CD4-positive, alpha-beta T cell treated with Interleukin-17A for 1 hour (primary cell): ENCODE measurements at places on chromosomes 2 and 18.
A peak's percentile ranks its signal among the peaks of the same experiment; 100 is the strongest.

DNA sequence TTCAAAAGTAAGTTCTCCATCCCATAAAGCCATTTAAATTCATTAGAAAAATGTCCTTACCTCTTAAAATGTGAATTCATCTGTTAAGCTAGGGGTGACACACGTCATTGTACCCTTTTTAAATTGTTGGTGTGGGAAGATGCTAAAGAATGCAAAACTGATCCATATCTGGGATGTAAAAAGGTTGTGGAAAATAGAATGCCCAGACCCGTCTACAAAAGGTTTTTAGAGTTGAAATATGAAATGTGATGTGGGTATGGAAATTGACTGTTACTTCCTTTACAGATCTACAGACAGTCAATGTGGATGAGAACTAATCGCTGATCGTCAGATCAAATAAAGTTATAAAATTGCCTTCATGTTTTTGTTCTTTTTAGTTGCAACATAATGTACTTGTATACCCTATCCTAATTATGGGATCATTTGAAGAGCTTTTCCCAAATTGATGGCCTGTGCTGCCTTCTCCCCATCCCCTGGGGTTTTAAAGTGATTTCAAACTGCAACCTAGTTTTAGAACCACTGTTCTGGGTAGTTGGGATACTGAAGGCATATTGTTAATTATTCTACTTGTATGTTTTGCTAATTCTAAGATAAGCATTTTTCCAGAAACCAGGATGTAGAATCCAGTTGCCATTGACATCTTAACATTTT, 4.1 kb downstream of the RPL31 start:
- no peak for DNase-seq

- DNase-seq: no peak
Measured at GRCh38 chr2:6627316-6627715, 238.4 kb downstream of the CMPK2 start.

GRCh38 chr18:79519751-79520477, 124.2 kb downstream of the NFATC1 start:
- peak; percentile 40 for DNase-seq

DNA sequence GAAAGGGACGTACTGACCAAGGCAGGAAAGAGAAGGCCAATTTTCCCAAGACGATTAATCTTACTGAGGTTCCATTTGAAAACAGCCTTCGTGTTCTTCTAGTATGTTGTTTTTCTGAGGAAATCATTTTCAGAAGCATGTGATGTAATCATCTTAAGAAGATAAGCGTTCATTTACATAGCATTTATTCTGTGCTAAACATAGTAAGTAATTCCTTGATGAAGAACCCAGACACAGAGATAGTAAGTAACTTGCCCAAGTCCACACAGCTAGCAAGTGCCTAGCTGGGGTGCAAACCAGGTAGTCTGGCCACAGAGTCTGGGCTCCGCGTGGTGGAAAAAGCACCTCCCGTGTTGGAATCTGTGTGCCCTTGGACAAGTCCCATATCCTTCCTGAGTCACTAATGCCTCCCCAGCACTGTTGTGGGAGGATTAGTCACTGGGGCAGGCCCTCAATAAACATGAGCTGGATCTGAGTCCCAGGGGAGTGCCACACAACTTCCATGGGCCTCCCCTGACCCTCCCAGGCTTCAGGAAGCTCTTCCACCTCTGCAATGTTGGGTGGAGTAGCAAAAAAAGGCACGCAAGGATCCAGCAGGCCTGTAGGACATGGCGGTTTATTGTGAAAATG, 26.9 kb upstream of the ASAP2 start:
- no peak for DNase-seq

DNA sequence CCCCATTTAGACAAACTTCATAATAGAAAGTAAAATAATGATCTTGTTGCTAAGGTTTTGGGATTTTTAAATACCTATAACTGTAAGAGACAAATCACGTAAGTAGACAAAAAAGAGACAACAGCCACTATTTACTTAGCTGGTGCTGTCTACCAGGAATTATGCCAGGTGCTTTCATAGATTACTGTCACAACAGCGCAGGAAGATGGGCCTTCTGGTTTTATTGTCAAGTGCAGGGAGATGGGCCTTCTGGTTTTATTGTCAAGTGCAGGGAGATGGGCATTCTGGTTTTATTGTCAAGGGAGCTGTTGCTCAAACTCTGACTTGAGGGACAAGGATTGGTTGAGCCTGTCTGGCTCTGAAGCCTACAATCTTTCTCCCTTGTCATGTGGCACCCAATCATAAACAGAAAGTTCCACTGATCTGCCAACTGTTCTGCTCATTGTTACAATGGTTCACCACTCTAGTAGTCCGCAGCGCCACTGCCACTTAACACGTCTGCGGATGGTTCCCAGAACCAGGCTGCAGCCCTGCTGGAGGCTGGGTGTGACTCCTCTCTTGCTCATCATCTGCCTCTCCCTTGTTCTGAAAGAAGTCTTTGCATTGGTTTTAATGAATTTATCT, 95.0 kb downstream of the RNF144A start:
- DNase-seq: no peak

GRCh38 chr2:31138037-31138962, at the start of gene GALNT14:
Gene GALNT14 (minus strand): TSS chr2:31138440. CDS start chr2:31138086, 354 bp downstream.
- no peak for DNase-seq

GRCh38 chr18:38606841-38607240, 1041.2 kb upstream of the CELF4 start:
- DNase-seq: no peak

- DNase-seq: no peak
Measured at GRCh38 chr18:24402209-24402785, 4.7 kb upstream of the OSBPL1A start.

GRCh38 chr18:8795586-8796325, 90.4 kb downstream of the MTCL1 start:
- DNase-seq: no peak

DNA sequence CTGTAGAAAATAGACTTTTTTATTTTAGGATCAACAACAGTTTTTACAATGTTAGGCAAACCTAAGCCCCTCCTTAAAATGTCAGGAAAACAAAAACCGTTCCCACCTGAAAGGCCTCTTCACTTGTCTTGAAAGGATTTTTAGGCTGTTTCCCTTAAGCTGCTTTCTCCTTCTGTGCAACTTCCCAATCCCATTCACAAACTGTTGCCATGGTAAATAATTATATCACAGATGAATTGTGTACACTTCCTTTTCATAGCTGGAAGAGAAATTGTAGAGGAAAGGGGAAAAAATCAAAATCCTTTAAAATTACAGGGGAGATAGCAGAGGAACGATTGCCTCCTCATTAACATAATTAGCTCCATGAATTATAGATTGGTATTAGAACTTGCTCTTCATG, 1488.0 kb upstream of the CELF4 start:
- DNase-seq: no peak

DNA sequence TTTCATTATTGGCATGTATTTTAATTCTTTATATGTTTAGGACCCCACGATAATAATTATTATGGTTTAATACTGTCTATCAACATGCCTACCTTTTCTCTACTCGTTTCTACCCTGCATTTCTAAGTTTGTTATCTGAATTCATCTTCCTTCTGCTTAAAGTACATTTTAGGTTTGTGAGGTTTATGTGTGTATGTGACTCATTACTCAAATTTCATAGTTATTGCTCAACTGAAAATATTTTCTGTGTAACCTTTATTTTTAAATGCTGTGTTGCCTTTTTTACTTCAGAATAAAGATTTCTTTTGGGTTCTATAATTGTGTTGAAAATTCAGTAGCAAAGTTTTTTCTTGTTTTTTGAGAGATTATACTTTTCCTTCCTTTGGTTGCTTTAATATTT, 933.9 kb upstream of the LRRTM1 start:
- DNase-seq: no peak

GRCh38 chr2:28334527-28334894, 58.1 kb upstream of the FOSL2 start:
- DNase-seq: no peak

DNA sequence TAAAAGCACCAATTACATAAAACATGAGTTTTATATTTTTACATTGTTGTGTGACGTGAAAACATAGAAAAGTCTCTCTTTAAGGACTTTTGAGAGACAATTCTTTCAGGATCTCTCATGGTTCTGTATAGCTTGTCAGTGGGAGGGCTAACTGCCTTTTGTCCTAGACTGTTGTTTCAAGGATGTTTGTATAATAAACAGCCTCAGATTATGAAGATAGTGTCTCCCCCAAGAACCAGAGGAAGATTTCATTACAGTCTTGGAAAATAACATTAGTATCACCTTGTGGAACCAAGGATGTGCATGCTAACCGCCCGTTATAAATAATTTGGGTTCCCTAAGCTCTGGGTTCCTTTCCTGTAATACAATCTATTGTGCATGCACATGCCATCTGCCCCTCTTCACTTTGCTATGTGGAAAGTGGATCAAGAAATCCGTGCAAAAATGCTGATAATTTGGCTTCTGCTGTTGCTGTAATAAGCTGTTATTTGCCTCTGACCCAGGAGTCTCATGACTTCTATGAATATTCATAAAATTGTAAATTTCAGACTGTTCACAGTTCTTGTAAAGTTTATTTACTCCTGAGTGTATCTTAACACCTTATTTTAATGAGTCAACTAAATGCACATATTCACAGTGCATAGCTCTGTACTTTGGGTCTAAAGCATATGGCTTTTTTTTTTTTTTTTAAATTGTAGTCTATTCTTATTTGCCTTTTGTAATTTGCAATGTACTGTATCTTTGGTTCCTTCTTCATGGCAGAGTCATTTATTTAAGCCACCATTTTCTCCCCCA, 265.5 kb downstream of the PTH2R start:
- no peak for DNase-seq

- no peak for DNase-seq
Measured at GRCh38 chr18:37493352-37493935, 72.2 kb downstream of the CELF4 start.

DNA sequence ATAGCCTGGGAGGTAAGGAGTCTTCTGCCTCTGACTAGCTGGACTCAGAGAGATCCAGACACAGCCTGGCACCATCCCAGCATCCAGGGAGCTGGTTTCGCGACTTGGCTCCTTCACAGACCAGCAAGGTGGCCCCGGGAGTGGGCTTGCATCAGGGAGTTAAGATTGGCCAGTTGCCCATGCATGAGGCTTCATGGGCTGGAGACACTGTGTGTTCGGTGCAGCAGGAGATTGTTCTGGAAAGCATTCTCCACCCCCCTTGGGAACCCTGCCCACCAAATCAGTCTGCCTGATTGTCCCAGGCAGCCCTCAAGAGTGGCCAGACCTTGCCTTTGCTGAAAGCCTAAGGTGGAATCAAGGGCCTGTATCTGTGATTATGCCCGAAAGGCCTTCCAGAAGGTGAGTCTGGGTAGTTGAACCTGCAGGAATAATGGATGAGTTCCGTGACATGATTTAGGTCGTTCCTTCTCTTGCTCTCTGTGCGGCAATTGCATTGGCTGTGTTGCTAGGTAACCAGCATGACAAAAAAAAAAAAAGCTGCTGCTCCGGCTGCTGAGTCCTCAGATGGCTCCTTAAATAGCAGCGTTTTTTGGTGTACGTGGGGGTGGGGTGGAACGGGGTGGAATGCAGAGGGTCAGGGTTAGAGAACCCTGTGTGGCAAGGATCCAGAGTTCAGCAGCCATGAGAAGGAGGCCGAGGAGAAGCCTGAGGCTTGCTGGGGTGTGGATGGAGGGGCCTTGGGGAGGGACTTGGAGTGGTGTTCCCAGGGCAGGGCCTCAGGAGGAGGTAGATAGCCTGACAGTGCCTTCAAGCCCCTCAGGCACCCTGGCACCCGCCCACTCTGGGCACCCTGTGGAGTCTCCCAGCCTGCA, 93.0 kb upstream of the MCFD2 start:
- DNase-seq: no peak

GRCh38 chr2:86446060-86446459, 4.9 kb downstream of the KDM3A start:
- DNase-seq: no peak

DNA sequence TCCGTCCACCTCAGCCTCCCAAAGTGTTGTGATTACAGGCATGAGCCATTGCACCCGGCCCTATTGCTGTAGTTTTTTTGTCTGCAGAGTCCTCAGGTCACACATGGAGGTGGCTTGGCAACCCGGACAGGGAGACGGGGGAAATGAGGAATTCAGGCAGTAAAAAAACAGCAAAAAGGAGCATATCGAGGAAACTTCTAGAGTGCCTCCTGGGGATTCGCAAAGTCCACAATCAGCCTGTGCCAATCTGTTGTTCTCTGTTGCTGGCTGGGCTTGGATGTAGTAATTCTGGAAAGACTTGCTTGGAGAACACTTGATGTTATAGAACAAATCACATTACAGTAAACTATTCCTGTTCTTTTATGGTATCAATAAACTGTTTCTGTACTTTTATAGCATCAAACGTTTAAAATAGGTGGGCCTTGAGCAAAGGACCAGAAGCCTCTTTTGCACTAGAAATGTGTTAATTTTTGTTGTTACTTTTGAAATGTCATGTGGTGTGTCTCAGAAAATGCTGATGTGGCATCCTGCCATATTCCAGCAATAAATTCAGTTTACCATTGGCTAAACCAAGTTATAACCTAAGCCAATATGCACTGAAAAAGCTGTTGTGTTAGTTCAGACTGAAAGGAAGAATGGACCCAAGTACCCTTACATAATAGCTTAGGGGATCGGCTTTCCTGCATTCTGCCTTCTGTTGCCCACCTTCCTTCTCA, 14.4 kb downstream of the ELAC1 start:
- no peak for DNase-seq

DNA sequence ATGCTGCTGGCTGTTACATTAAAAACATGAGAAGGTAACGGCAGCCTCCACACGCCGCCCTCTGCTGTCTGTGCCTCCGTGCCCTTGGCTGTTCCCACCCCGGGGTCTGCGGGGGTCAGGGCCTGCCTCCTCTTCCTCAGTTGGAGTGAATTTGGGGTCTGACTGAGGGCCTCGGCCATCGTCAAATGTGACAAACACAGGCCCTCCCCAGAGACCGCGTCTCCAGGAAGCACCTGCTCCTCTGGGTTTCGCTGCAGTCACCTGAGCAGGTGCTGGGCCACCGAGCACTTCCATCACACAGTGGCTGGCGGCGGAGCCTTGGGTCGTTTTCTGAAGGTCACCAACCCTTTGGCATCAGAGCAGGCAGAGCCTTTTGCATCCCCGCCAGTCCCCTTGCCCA, 70.9 kb downstream of the NFATC1 start:
- DNase-seq: no peak

DNA sequence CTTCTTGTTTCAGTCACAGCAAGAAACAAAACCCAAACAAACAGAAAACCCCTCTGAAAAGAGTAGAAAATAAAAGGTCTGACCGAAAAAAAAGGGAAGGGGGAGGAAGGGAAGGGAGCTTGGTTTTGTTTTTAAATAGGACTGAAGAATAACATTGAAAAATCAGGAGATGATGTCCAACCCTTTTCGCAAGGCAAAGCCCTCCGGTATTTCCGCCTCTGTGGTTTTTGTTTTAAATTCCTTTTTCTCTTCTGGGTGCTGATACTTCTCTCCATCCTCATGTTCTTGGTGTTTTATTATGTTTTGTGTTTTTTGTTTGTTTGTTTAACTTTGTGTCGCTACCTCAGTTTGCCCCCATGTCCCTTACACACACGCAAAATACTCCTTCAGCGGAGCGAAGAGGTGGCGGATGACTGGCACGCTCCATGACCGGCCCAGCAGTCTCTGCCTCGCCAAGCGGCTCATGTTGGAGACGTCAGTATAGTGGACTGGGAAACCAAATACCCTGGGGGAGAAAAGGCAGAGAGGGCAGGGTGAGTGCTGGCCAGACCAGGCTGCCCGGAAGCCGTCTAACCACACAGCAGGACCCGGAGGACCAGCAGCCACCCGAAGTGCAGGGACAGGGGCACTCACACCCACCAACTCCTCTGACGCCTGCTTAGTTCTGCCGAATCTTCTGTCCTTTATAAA, 65.7 kb upstream of the POMC start:
- DNase-seq: no peak

- no peak for DNase-seq
Measured at GRCh38 chr18:57906852-57907251, 103.7 kb upstream of the ATP8B1 start.

- DNase-seq: no peak
Measured at GRCh38 chr18:42341423-42341822, 386.4 kb downstream of the PIK3C3 start.
